ENCODE measurements at places on chromosomes 12 and 14.

DNA sequence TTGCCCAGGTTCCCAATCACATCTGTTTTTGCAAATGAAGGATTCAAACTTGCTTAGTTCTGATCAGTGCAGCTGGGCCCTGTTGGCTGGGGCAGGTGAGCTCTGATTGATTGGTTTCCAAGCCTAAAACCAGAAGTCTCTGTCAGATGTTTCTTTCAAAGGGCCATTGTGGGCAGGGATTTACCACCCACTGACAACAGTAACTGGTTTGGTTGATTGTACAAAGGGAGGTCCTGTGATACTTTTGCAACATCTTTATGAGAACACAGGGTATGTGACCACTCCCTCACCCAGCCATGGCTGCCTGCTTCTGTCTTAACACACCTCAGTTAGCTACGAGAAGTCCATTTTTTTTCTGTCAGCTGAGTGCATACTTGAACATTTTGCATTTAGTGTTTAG lies 184.1 kb downstream of the FLRT2 start:
- no peak for DNase-seq

DNA sequence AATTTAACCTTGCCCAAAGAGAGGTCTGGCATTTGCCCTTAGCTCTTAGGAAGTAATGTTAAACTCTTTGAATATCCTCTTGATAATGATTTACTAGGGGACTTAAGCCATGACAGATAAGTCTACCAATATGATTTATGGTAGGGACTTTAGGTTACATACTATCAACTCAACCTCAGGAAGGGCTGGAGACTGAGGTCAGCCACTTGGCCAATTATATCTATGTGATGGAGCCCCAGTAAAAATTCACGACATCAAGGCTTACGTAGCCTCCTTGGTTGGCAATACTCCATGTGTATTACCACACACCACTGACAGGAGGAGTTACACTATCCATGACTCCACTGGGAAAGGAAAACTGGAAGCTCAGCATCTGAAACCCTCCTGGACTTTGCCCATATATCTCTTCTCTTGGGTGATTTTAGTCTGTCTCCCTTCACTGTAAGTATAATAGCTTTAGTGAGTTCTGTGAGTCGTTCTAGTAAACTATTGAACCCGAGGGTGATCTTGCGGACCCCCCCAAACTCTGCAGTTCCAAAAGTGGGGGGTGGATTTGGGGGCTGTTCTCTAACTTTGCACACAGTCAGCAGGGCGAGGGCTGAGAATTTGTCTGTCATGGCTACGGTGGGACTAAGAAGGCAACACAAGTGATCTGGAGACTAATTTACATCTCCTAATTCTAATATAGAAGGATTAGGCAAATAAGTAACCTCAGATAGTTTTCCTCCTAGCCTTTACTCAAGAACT lies 62.3 kb downstream of the R3HDM2 start:
- no peak for DNase-seq

GRCh38 chr14:64993266-64993930 lies 6.7 kb downstream of the FNTB start:
- no peak for DNase-seq

GRCh38 chr12:84128117-84128991 lies 784.2 kb downstream of the SLC6A15 start:
- no peak for DNase-seq

GRCh38 chr14:68103853-68104252 lies 284.3 kb downstream of the RAD51B start:
- DNase-seq: no peak

- DNase-seq: no peak
These were observed 14.7 kb downstream of the CPSF6 start for GRCh38 chr12:69254046-69254445.

GRCh38 chr14:32468955-32469354 lies 139.9 kb downstream of the AKAP6 start:
- DNase-seq: no peak

DNA sequence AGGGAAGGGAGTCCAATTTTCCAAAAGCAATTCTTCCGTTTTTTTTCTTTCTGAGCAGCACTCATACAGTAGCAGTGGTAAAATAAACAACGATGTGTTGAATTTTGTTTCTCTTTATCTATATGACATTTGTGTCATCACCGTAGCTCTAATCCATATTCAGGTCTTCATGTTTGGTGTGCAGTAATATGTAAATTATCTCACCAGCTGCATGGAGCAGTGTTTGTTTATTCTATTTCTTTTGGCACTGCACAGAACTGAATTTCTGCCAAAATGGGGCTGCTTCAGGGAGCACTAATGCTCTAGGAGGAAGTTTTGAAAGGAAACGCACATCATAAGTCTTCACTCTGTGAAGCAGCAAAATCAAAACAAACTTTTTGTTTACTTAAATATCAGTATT lies 130.0 kb upstream of the NPAS3 start:
- DNase-seq: no peak

GRCh38 chr14:50736932-50737419 lies 68.9 kb upstream of the SAV1 start:
- DNase-seq: no peak

GRCh38 chr12:52351196-52352059 lies 15.9 kb downstream of the KRT85 start:
- no peak for DNase-seq

DNA sequence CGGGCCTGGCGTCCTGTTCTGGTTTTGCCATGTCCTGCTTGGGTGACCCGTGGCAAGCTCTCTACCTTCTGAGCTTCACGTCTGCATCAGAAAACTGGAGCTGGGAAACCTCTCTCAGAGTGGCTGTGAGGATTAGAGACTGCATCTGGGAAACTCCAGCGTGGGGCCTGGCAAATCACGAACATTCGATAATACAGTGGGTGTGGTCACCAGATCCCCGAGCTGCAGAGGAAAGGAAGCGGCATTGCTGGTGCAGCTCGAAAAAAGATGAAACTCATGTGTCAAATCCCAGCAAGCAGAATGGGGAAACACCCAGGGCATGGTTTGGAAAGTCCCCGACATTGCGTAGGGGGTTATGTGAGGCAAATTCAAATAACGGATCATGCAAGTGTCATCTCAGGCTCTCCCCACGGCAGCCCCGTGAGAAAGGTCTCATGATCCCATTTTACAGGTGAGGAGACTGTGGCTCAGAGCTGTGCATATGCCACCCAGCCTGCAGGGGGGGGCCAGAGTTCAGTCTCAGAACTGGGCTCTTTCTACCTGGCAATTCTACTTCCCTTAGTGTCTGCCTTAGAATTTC lies 98.1 kb upstream of the VRK1 start:
- DNase-seq: no peak

DNA sequence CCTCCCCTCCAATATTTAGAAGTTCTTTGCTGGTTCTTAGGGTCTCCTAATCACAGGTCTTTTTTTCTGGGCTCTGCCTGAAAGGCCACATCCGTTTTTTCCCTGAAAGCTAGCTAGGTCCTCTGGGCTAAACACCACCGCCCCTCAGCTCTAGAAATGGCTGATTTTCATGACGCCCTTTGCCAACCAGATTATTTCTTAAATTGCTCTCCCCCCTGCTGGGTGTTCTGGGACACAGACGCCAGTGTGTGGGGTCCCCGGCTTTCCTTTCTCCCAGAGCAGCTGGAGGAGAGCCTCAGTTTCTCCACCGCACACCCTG lies 45.3 kb upstream of the ATP23 start:
- DNase-seq: no peak

GRCh38 chr12:85836197-85837090 lies at the start of gene RASSF9:
RASSF9 (minus strand) TSS chr12:85836409; CDS start chr12:85836201, 208 bp downstream.
- DNase-seq: no peak

DNA sequence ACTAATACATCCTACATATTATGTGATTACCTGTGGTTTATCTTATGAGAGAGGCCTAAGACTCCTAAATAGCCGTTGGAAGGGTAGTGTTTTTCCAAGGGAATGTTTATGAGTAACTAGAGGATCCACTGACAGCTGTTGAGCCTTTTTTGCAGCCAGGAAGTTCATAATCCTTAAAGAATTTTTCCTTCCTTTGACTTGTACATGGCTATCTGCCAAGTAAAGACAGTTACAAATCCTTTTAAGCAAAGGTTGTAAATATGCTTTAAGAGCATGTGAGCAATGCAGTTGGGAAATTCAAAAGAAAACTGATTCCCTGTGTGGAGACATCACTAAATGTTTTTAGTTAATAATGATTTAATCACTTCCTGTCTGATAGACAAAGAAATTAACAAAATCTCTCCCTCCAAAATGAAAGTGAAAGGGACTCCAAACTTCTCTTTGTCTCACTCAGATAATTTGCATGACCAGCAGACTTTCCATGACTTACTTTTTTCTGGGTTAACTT lies 333.8 kb downstream of the PDZRN4 start:
- DNase-seq: no peak

GRCh38 chr14:78790271-78790670 lies 620.1 kb downstream of the NRXN3 start:
- DNase-seq: no peak

DNA sequence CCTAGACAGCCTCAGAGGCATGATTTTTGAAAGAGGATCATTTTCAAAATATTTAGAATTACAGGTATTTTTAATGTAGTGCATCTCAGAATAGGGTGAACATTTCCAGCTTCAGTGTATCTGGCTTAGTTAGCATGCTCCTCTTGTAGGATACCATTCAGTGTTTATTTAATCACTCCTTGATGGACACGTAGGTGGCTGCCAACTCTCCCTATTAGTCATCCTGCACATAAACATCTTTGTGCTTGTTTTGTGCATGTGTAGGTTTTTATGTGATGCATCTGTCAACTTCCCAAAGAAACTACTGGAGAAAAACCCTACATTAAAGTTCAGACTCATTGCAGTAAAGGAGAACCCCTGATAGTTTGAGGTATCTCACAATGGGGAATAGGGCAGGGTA lies 52.5 kb upstream of the RBM19 start:
- DNase-seq: no peak

- DNase-seq: no peak
These were observed 183.8 kb downstream of the FOXA1 start for GRCh38 chr14:37411079-37411735.

- no peak for DNase-seq
These were observed 33.8 kb downstream of the ACACB start for GRCh38 chr12:109150124-109150640.

DNA sequence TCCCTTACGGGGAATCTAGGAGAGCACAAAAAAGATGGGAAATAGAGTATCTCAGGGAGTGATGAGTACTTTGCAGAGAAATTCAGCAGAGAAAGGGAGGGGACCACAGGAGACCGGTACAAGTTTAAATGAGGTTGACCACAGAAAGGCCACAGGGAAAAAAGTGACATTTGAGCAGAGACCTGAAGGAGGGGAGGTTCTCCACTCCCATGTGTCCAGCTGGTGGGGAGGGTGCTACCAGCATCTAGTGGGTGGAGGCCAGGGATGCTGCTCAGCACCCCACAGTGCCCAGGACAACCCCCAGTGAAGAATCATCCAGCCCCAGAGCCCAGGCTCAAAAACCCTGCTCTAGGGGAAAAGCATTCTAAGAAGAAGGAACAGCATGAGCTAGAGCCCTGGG lies 34.6 kb downstream of the TESC start:
- DNase-seq: no peak

- DNase-seq: no peak
These were observed 27.1 kb upstream of the BCDIN3D start for GRCh38 chr12:49869816-49870500.

DNA sequence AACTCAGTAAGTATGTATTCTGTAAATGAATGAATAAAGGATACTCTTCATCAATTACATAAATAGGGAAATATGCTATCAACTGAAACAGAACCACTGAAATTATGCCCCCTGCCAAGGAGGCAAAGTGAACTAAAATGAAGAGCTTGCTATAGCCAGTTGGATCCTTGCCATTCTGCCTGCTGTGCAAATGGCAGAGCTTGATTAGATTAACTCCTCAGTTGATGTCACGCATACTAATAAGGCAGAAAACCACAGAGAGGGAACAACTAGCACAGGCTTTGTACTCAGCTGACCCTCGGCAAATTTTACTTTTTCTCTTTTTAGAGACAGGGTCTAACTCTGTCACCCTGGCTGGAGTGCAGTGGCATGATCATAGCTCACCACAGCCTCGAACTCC lies 36.7 kb upstream of the FERMT2 start:
- DNase-seq: no peak

- DNase-seq: no peak
These were observed 4.6 kb downstream of the TTC7B start for GRCh38 chr14:90811641-90812040.

DNA sequence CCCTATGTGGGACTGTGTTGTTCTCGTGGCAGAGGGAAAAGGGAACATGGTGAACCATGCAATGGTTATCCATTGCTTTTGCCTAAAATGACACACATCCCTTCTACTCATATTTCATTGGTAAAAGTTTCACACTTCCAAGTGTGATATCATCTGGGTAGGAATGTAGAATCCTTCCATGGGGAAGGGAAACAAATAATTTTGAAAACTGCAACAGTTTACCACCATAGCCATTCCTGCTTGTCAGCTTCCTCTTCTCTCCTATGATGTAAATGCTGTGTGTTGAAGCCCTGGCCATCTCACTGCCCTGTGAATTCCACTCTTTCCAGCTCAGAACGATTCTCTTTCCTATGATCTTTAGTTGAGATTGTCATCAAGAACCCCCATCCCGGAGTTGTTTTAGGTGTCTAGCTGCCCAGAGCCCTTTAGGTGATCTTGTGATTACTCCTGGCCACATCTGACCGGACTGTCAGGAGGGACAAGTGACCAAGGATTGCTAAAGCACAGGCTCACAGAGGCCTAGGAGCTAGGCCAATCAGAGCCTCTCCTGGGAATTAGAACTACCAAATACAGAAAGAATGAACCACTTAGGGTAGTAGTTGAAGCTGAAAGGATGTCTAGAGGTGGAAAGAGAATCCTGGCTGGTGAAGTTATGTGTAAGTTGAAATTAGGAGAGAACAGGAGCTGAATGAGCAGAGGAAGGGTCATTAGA lies 84.6 kb downstream of the VCPKMT start:
- no peak for DNase-seq
